ENCODE measurements at places on chromosomes 7 and 10.
A peak's percentile ranks its signal among the peaks of the same experiment; 100 is the strongest.

- no peaks in the 10 kb centered on the region for H3K27me3 ChIP-seq
- no peaks in the 10 kb centered on the region for H3K4me1 ChIP-seq
- no peak overlapping the region for H3K4me3 ChIP-seq
- no peak for DNase-seq
Measured at GRCh38 chr7:115306586-115306985, 384.7 kb downstream of the MDFIC start.

DNA sequence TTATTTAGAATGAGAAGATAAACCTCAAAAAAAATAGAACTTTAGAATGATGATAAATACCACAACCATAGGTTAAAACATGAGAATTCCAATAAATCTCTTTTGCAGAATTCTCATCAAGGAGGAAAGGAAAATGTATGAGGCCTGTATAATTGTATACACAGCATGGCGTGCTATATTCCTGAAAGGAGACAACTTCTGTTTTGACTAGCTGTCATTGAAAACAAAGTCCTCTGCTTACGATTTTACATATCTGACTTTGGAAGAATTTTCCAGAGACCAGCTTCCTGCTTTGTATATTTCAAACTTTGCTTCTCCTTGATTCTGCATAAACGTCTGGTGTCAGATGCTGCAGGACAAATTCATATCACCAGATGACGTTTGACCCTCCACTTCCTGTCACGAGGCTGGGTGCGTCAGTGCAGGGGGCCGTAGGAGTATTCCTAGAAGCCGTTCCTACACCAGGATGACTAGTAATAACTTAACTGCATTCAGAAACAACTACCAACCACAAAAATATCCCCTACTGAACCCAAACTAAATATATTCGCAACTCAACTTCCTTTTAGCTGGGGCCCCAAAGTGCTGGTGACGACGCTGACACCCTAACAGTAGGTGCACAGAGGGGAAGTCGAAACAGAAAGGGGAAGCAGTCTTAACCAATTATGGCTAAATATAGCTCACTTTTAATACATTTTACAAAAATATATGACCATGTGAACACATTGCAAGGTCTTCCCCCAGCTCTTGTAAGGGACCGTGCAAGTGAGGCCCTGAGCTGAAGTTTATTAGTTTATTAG lies 178.6 kb upstream of the INHBA start:
- DNase-seq = peak; percentile 98
- peaks cover 61% of the 10 kb centered on the region for H3K4me1 ChIP-seq
- peak overlapping the region; percentile 81 for H3K27ac ChIP-seq
- H3K27me3 ChIP-seq = no peaks in the 10 kb centered on the region
- peak overlapping the region; percentile 1 for H3K4me3 ChIP-seq

DNA sequence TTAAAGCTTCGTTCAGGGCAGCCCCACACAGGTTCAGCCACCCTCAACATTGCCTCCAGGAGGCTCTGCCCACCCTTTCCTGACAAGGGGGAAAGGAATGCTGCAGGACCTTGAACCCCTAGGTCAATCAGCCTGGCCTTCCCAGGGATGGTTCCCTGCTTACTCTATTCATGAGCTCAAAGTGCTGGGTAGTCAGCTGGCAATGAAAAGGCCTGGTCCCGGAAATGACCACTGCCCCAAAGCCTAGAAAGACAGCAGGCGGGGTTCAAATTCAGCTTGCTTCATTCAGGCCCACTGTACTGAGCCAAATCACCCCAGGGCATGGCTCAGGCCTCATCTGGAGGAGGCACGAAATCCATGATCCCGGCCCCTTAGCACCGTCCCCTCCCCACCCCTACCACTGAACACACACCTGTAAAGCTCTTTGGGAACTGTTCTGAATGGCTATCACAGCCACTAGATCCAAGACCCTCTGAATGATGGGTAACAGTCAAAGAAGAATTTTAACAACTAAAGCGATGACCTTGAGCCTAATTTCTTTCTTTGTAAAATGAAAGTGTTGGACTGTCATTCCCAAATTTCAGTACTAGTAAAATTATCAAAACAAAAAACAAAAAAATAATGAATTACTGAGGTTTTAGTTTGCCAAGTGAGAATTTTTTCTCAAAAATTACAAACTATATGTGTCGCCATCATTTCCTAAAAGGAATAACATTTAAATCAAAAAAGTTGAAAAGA lies 1.0 kb downstream of the URGCP start:
- no peaks in the 10 kb centered on the region for H3K27me3 ChIP-seq
- peaks cover 2% of the 10 kb centered on the region for H3K36me3 ChIP-seq
- peak overlapping the region; percentile 34 for H3K4me3 ChIP-seq
- peak overlapping the region; percentile 82 for H3K27ac ChIP-seq

DNA sequence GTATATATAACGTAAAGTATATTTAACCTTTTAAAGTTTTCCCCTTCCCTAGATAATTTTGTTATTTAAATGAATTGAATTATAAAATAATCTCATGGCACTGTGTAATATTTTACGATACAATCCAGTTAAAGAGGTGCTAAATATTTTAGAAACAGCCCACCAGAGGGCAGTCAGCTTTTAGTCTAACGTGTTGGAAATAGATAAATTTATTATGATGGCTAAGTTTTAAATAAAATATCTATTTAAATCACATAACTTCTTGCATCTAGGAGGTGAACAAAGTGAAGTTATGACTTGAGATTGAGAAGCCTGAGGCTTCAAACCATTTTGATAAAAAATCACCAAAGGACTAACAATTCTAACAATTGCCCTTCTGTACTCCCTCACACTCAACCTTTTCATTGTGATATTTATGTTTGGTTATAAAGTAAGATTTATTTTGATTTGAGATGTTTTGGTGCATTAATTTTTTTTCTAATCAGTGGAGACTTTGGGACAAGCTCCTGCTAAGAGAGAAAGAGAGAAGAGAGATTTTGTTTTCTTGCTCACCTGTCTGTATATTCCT lies 171.5 kb upstream of the SP4 start:
- peaks cover 28% of the 10 kb centered on the region for H3K27me3 ChIP-seq
- no peaks in the 10 kb centered on the region for H3K36me3 ChIP-seq
- no peak overlapping the region for H3K27ac ChIP-seq
- peaks cover 6% of the 10 kb centered on the region for H3K4me1 ChIP-seq
- peak; percentile 75 for DNase-seq
- no peak overlapping the region for H3K4me3 ChIP-seq

DNA sequence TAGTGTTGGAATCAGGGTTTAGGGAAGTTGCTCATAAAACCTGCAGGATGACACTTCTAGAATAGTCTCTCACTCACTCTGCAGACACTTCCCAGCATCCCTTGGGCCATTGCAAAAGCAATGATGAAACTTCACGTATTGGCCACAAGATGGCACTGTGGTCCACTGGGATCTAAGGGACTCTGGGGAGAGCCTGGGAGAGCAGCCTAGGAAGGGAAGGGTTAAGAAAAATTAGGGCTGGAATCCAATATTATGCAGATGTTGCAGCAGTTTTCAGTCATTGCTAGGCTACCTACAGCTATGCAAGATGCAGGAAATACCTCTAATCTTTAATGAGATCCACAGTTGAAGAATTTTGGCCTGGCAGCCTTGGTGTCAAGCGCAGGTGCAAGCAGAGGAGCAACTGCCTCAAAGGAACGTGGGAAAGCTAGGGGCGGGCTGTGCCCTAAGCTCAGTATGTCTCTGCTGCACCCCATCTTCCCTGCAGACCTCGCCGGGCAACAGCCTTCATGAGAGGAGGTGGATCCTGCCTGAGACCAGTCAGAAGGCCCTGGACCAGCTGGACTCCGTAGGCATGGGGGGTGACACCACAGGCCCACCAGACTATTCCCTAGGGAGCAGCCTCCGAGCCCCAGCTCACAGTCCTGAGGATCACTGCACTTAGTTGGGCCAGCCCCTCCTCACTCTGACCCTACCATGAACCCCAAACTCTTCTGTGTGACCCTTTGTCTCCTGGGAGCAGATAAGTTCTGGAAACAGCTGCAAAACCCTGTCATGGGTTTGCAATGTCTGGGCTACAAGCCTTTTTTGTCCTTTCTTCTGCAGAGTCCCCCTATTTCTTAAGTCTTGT lies 127.9 kb upstream of the PRSS58 start:
- H3K36me3 ChIP-seq = no peaks in the 10 kb centered on the region
- H3K27ac ChIP-seq = no peak overlapping the region
- no peak overlapping the region for H3K4me3 ChIP-seq
- DNase-seq = peak; percentile 83
- H3K27me3 ChIP-seq = no peaks in the 10 kb centered on the region
- H3K4me1 ChIP-seq = peaks cover 36% of the 10 kb centered on the region

DNA sequence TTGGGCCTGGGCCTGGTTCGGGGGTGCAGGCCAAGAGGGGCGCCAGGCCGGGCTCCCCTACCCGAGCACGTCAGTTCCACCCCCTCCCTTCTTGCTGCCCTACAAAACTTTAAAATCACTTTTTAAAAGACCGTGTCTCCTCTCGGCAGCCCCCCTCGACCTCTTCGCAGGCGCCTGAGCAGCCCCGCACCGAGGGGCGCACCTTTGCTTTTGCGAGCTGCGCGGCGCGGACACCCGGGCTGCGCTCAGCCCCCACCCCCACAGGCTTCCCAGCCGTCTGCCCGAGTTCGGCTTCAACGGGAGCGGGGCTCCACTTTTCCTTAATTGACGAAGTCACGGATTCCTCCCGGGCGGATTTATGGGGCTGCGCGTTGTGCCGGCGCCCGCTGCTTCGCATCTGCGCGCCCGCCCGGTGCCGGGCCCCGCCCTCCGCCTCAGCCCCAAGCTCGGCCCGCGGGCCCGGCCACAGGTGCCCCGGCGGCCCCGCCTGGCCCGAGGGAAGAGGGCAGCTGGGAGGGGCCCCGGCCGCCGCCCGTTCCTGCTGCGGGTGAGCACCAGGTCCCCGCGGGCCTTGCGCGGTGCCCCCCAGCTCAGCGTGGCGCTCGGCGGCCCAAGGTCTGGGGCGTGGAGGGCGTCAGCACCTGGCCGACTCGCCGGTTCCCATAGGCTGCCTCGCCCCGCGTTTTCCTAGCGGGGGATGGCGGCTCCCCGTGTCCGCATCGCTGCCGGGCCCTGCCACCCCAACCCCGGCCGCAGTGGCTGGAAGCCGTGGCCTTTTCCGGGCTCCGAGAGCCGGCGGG lies 10.8 kb upstream of the MNX1 start:
- peaks cover 52% of the 10 kb centered on the region for H3K27me3 ChIP-seq
- H3K4me3 ChIP-seq = peak overlapping the region; percentile 16
- H3K27ac ChIP-seq = no peak overlapping the region

- H3K4me3 ChIP-seq = no peak overlapping the region
- DNase-seq = no peak
- H3K27me3 ChIP-seq = no peaks in the 10 kb centered on the region
- no peak overlapping the region for H3K27ac ChIP-seq
- H3K4me1 ChIP-seq = no peaks in the 10 kb centered on the region
- peaks cover 68% of the 10 kb centered on the region for H3K36me3 ChIP-seq
Measured at GRCh38 chr10:118687472-118687871, 67.3 kb downstream of the CACUL1 start.

DNA sequence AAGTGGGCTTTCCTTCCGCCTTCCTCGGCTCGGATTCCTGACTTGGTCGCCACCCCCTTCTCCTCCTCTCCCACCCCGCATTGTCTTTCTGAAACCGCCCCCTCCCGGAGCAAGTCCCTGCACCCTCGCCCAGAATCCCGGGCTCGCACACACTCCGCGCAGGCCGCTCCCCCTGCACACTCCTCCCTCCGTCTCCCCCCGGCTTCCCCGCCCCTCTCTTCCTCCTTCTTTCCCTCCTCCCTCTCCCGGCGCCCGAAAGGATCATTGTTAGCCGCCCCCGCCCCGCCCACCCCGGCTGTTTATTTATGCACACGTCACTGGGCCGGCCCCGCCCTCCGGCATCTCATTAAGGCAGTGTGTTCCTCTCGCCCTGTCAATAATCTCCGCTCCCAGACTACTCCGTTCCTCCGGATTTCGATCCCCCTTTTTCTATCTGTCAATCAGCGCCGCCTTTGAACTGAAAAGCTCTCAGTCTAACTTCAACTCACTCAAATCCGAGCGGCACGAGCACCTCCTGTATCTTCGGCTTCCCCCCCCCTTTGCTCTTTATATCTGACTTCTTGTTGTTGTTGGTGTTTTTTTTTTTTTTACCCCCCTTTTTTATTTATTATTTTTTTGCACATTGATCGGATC lies at the start of gene TCF7L2:
TSS of gene TCF7L2 (plus strand) at position 373 of the 633 bp plus-strand sequence. CDS start 510 bp downstream, outside the sequence.
- H3K27me3 ChIP-seq = no peaks in the 10 kb centered on the region
- peak; percentile 94 for DNase-seq
- no peaks in the 10 kb centered on the region for H3K36me3 ChIP-seq
- H3K4me1 ChIP-seq = peaks cover 7% of the 10 kb centered on the region

DNA sequence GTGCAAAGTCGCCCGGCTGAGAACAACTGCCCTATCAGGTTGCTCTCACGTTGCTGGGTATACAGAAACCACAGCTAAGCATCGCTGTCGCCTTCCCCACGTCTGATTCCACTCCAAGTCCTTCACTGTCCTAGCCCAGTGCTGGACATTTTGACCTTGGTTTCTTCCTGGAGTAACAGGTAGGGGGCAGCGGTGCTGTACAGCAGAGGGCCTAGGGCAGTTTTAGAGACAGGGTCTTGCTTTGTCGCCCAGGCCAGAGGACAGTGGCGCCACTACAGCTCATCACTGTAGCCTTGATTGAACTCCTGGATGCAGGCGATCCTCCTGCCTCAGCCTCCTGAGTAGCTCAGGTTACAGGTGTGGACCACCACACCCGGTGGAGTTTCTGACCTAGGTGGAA lies 2.6 kb downstream of the CLDN15 start:
- H3K4me1 ChIP-seq = peaks cover 2% of the 10 kb centered on the region
- H3K27me3 ChIP-seq = no peaks in the 10 kb centered on the region
- H3K27ac ChIP-seq = no peak overlapping the region
- H3K4me3 ChIP-seq = no peak overlapping the region
- DNase-seq = peak; percentile 44
- H3K36me3 ChIP-seq = no peaks in the 10 kb centered on the region

- DNase-seq = no peak
- no peaks in the 10 kb centered on the region for H3K36me3 ChIP-seq
- peaks cover 3% of the 10 kb centered on the region for H3K4me1 ChIP-seq
- no peak overlapping the region for H3K27ac ChIP-seq
Measured at GRCh38 chr7:121187676-121188075, 141.1 kb upstream of the WNT16 start.

DNA sequence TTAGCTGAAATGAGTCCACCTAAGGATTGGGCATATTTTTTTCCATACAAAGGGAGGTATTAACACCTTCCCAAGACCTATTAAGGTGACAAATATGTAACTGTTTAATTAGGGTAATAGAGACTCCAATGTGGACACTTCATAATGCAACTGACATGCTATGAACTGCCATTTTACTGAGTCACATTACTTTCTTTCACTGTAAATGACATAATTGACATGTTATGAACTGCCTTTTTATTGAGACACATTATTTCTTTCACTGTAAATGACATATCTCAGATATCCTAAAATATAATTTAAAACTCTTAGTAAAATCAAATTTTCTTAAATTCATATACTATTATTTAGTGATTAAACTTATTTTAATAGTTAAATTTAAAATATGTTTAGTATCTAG lies 528.8 kb upstream of the PCDH15 start:
- no peaks in the 10 kb centered on the region for H3K27me3 ChIP-seq
- no peak overlapping the region for H3K27ac ChIP-seq
- no peaks in the 10 kb centered on the region for H3K4me1 ChIP-seq
- no peak overlapping the region for H3K4me3 ChIP-seq

GRCh38 chr10:63542835-63543575 lies 21.8 kb downstream of the REEP3 start:
- no peak overlapping the region for H3K27ac ChIP-seq
- H3K4me1 ChIP-seq = peaks cover 3% of the 10 kb centered on the region
- DNase-seq = no peak
- H3K36me3 ChIP-seq = no peaks in the 10 kb centered on the region
